GM23248 (cell line): ENCODE measurements at places on chromosomes 16 and 17. TPM values are rescaled to one million over a fixed set of nuclear protein-coding genes. Genes with fewer than 3 reads are reported as not detected.

CNTD1 gene
- total RNA-seq, result not detected in 2 replicates

VEZF1 gene
- total RNA-seq, result 45.5 and 51.9 TPM in 2 replicates

FBXO39 gene
- total RNA-seq, result 1.1 TPM in 1 of 2 replicates, not detected in the other

PRSS53 gene
- total RNA-seq, result 7.0 and 10.5 TPM in 2 replicates

RNU2-1 gene
- total RNA-seq, result not detected in 2 replicates

DNAJA3 gene
- total RNA-seq, result 43.9 and 47.2 TPM in 2 replicates

TNK1 gene
- total RNA-seq, result 0.43 and 2.7 TPM in 2 replicates

CES5A gene
- not detected in 2 replicates for total RNA-seq

WFDC1 gene
- total RNA-seq, result 0.13 and 0.76 TPM in 2 replicates

DNA sequence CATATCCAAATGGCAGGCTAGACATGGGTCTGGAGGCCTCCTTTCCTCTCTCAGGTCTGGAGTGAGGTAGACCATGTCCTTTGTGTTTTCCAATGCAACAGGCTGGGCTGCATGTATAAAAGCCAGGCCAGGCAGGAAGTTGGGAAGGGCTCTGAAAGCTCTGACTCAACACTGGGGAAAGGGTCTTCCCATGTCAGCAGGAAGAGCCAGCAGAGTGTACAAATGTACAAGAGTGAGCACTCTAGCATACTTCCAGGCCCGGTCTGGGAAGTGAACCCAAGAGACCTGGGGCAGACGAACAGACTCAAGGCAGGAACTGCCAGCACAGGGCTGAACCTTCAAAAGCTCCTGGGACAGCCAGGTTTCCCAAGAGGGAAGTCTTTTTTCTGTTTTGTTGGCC, 7.0 kb downstream of the ATPAF2 start:
- H3K4me1 ChIP-seq, result peaks cover 4% of the 10 kb centered on the region
- H3K27me3 ChIP-seq, result no peaks in the 10 kb centered on the region
- no peaks in the 10 kb centered on the region for H3K36me3 ChIP-seq
- no peak overlapping the region for H3K27ac ChIP-seq

DNA sequence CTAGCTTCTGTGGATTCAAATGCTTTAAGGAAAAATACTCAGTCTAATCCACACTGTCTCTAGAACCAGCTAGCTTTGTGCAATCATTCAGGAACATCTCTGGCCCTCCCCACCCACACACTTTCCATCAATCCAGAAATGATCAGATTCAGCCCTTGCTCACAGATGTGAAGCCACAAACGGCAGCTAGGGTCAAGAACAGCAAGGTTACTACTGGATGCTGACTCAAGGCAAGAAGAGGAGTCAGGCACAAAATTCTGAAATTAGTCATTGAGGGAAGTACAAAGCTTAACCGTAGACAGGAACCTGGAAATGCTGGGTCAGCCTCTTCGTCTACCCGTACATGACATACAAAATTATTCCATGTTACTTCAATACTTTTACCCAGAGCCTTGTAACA, 174.6 kb downstream of the CDH13 start:
- peaks cover 12% of the 10 kb centered on the region for H3K4me1 ChIP-seq
- H3K36me3 ChIP-seq, result no peaks in the 10 kb centered on the region
- H3K27ac ChIP-seq, result no peak overlapping the region
- DNase-seq, result peak; percentile 61

DNA sequence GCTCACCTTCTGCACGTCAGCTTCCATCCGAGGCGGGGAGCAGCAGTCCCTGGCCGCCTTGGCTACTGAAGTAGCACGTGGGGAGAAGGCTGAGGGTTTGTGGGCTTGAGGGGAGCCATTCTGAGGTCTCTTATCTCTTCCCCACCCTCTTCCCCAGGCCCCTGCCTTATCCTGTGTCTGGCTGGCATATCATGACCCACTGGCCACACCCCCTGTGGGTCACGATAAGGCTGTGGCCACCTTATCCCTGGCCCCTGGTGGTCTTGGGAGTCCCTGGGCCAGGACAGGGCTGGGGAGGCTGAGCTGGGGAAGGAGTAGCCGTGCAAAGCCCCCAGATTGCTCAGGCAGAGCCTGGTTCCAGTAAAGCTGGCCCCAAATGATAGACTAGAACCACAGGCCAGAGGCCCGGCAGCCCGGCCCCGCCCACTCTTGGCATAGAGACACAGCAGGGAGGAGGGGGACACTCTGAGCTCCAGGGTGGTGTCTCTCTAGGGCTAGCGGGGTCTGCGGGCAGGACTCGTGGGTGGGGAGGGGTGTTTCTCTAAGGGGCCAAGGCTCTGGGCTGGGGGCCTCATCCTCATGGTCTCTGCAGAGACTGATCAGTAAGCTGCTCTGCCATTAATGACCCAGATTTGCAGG, 7.6 kb downstream of the SPNS2 start:
- H3K27ac ChIP-seq, result no peak overlapping the region
- H3K4me1 ChIP-seq, result no peaks in the 10 kb centered on the region
- peaks cover 37% of the 10 kb centered on the region for H3K27me3 ChIP-seq
- H3K36me3 ChIP-seq, result no peaks in the 10 kb centered on the region
- no peak for DNase-seq

DNA sequence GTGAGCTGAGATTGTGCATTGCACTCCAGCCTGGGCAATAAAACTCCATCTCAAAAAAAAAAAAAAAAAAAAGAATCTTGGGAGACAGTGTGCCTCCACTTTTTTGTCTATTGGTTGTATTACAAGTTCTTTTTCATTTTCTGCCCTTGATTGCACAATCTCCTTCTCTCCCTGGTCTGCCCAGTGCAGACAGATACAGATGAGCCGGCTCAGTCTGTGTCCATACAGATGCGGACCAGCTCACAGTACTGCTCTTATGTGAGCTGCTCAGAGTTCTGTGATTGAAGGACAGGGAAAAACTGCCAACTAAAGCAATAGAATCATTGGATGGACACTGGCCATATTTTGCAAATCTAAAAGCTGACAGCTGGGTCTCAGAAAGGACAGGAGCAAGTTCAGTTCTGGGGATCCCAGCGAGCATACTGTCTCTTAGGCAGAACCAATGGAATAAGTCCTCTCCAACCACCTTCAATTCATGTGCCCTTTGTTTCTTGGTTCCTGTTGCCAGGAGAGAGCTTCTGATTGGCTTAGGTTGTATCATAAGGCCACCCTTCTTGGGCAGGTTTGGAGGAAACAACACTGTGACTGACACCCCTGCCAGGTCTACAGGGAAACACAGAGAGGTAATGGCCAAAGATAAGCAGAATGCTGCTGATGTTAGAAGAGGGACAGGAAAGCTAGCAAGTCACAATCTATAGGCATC, 495.6 kb upstream of the HSBP1 start:
- H3K4me3 ChIP-seq, result no peak overlapping the region
- H3K36me3 ChIP-seq, result no peaks in the 10 kb centered on the region
- H3K27me3 ChIP-seq, result no peaks in the 10 kb centered on the region
- DNase-seq, result no peak
- H3K27ac ChIP-seq, result no peak overlapping the region

GRCh38 chr17:60102632-60103096, 23.9 kb upstream of the HEATR6 start:
- H3K36me3 ChIP-seq, result no peaks in the 10 kb centered on the region
- peak overlapping the region; percentile 90 for H3K27ac ChIP-seq
- no peaks in the 10 kb centered on the region for H3K27me3 ChIP-seq
- DNase-seq, result peak; percentile 78
- peak overlapping the region; percentile 61 for H3K4me3 ChIP-seq

- peak; percentile 86 for DNase-seq
- peak overlapping the region; percentile 79 for H3K27ac ChIP-seq
- peaks cover 31% of the 10 kb centered on the region for H3K4me1 ChIP-seq
- no peaks in the 10 kb centered on the region for H3K36me3 ChIP-seq
These were observed 45.8 kb upstream of the ETV4 start for GRCh38 chr17:43591779-43592562.

DNA sequence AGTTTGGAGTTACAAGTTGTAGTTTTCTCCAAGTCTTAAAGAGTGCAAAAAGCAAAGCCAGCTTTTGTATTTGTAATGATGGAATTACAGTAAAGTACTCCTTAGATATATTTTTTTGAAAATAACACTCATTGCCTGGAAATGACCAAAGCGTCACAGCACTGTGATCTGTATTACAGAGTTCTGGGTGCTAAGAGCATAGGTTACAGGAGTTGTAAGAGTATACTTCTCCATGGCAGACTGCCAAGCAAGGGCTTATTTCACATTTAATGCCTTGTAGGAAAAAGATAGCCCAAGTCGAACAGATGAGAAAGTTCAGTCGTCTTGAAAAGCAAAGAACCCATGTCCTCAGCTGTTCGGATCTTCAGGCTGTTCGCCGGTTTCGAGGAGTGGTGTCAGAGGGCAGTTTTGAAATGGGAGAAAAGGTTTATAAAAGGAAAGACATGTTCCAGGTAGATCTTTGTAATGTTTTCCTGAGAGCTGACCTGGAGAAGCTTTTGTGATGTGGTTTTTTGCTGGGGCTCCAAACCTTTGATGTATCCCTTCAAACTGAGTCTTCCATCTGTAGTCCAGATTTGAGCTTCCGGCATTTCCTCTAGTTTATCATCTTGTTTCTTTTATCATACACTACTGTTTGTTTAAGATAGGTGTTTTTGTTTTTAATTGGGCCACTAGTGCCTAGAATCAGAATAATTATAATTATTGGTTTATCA, 41.3 kb downstream of the ERCC4 start:
- H3K27me3 ChIP-seq, result no peaks in the 10 kb centered on the region
- H3K4me1 ChIP-seq, result peaks cover 14% of the 10 kb centered on the region
- H3K36me3 ChIP-seq, result no peaks in the 10 kb centered on the region
- H3K4me3 ChIP-seq, result no peak overlapping the region

- H3K27ac ChIP-seq, result peak overlapping the region; percentile 73
- H3K4me1 ChIP-seq, result peaks cover 13% of the 10 kb centered on the region
- no peak overlapping the region for H3K4me3 ChIP-seq
- H3K27me3 ChIP-seq, result no peaks in the 10 kb centered on the region
- peak; percentile 96 for DNase-seq
These were observed 497 bp downstream of the SMIM5 start for GRCh38 chr17:75633486-75634375.

DNA sequence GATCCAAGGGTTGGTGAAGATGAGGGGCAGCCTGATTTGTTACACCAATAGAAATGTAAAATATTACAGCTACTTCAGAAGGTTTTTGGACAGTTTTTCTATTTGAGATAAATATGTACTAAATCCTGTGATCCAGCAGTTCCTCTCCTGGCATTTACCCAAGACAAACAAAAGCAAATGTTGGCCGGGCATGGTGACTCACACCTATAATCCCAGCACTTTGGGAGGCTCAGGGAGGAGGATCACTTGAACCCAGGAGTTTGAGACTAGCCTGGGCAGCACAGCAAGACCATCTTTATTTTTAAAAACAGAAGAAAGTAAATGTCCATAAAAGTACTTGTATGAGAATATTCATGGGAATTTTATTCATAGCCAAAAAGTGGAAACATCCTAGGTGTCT, 64.8 kb upstream of the MRC2 start:
- DNase-seq, result peak; percentile 59
- H3K27me3 ChIP-seq, result no peaks in the 10 kb centered on the region
- H3K4me3 ChIP-seq, result no peak overlapping the region
- H3K27ac ChIP-seq, result no peak overlapping the region

GRCh38 chr16:86075488-86075785, 176.5 kb downstream of the IRF8 start:
- no peak overlapping the region for H3K4me3 ChIP-seq
- DNase-seq, result no peak
- peaks cover 28% of the 10 kb centered on the region for H3K27me3 ChIP-seq
- no peaks in the 10 kb centered on the region for H3K36me3 ChIP-seq
- H3K4me1 ChIP-seq, result no peaks in the 10 kb centered on the region

DNA sequence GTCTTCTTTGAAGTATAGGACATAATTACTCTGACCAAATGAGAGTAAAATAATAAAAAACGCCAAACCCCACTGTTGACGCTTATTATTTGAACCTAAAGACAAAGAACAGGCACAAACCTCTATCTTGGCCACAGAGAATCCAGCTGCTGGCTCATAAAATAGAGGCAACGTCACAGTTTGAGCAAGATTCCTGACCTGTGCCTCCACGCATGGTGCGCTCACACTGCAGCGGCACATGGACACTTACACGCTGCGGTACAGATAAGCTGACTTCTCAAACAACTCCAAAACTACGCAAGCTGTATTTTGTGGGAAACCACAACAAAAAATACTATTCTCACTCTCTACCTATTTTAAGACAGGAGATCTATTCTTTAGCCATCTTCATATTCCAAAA, 38.8 kb upstream of the TRAP1 start:
- peaks cover 21% of the 10 kb centered on the region for H3K4me1 ChIP-seq
- H3K4me3 ChIP-seq, result no peak overlapping the region
- no peak for DNase-seq
- no peaks in the 10 kb centered on the region for H3K27me3 ChIP-seq

GRCh38 chr17:9729735-9730420, 61.5 kb downstream of the DHRS7C start:
- peak; percentile 14 for DNase-seq
- H3K27me3 ChIP-seq, result peaks cover 14% of the 10 kb centered on the region
- no peaks in the 10 kb centered on the region for H3K36me3 ChIP-seq
- H3K27ac ChIP-seq, result no peak overlapping the region

- no peaks in the 10 kb centered on the region for H3K27me3 ChIP-seq
- H3K4me1 ChIP-seq, result peaks cover 15% of the 10 kb centered on the region
- H3K27ac ChIP-seq, result no peak overlapping the region
- H3K4me3 ChIP-seq, result no peak overlapping the region
These were observed 87.2 kb upstream of the PLEKHM1 start for GRCh38 chr17:45577571-45578279.

DNA sequence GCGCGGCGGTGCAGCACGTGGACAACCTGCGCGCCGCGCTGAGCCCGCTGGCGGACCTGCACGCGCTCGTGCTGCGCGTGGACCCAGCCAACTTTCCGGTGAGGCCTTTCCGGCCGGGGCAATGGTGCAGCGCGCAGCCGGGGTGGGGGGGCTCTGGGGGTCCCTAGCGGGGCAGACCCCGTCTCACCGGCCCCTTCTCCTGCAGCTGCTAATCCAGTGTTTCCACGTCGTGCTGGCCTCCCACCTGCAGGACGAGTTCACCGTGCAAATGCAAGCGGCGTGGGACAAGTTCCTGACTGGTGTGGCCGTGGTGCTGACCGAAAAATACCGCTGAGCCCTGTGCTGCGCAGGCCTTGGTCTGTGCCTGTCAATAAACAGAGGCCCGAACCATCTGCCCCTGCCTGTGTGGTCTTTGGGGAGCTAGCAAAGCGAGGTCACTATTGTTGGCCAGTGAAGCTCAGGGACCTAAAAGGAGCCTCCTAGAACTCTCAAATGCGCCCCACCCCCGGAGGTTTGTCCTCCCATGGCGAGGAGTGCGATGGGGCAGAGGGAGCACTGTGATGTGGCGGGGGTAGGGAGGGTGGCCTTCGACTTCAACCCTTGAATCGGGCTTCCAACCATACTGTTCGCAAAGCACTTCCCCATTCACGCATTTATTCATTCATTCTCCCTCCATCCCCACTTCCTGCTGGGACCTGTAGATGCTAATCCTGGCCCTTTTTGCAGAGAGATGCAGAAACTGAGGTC, 770 bp downstream of the HBM start:
- no peaks in the 10 kb centered on the region for H3K36me3 ChIP-seq
- no peaks in the 10 kb centered on the region for H3K4me1 ChIP-seq
- peaks cover 40% of the 10 kb centered on the region for H3K27me3 ChIP-seq
- H3K4me3 ChIP-seq, result no peak overlapping the region

- peak overlapping the region; percentile 70 for H3K4me3 ChIP-seq
- peaks cover 48% of the 10 kb centered on the region for H3K4me1 ChIP-seq
- peak; percentile 46 for DNase-seq
These were observed 69.0 kb upstream of the BCAR1 start for GRCh38 chr16:75320435-75320834.

DNA sequence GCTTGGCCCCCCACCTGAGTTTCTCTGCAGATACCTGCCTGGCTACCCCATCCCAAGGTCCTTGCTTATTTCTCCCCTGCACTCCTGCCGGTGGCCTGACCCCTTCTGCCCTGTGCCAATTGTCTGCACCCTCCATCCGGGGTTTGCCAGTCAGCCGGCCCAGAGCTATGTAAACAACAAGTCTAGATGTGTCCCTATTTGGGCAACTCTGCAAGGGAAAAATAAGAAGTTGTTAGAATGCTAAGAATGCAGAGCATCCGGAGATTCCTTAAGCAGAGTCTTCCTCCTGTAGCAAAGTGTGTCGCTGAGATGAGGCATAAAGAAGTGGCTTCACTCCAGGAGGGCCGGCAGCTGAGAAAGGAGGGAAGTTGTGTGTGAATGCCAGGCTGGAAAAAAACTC, 46.6 kb downstream of the RGS9 start:
- H3K36me3 ChIP-seq, result no peaks in the 10 kb centered on the region
- 0 out of 2 replicates have a peak, but pooled peaks cover 9% of the 10 kb centered on the region for H3K27me3 ChIP-seq
